ENCODE measurements at places on chromosomes 16 and 17.

GRCh38 chr17:78889531-78889930 lies 13.5 kb downstream of the CEP295NL start:
- no peak for DNase-seq

DNA sequence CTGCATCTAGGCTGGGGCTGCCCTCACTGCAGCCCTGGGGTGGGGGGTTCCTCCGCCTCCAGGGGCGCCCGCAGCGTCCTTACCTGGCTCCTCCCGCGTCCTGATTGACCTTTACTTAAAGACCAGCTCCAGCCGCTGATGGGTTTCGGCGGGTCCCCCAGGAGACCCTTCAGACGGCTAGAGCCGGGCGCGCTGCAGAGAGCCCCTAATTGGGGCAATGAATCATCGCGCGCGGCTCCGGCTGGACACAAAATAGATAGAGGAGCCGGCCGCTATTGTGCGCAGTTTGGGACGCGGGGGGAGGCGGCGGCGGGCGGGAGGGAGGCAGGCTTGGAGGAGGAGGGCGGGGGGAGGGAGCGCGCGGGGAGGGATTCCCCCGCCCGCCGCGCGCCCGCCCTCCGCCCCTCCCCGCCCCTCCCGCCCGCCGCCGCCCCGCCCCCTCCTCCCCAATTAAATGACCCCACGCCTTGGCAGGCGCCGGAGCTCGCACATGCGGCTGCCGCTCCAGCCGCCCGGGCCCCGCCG lies 56.5 kb upstream of the CIBAR2 start:
- DNase-seq = peak; percentile 27

DNA sequence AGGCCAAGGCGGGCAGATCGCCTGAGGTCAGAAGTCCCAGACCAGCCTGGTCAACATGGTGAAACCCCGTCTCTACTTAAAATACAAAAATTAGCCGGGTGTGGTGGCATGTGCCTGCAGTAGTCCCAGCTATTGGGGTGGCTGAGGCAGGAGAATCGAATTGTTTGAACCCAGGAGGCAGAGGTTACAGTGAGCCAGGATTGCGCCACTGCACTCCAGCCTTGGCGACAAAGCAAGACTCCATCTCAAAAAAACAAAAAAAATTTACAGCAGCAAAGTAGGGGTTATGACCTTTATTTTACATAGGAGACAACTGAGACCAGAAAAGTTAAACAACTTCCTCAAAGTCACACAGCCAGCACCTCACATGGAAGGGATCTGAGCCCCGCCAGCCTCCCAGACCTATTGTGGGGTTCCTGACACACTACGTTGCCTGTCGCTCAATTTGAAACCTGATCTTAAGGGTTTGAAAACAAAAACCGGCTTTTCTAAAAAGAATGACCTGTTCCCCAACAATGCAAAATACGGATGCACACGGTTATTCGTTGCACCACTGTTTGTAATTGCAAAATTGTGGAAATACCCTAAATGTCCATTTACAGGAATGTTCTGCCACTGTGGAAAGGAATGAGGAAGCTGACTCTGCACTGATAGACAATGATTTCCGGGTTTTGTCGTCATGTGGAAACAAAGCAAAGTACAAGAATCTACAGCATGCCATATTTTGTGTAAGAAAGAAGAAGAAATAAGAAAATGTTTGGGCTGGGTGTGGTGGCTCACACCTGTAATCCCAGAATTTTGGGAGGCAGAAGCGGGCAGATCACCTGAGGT lies 77.2 kb downstream of the CNGB1 start:
- DNase-seq = no peak

DNA sequence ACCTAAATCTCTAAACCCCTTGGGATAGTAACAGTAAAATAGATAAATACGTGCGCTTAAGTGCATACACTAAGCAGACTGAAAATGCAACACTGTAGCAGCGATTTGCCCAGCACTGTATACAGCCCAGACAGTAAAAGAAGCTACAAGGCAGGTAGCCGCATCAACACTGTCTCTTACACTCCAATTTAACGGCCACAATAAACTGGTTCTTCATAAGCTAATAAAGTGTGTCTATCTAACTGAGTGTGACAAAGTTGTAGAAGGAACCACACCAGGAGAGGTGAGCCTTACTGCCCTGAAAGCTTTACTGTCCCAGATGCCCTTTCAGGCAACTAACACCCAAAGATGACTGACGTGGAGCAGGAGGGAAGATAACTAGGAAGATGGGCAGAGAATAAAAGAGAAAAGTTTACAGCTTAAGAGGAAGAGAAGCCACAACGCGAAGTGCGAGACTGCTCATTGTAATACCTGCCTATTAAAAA lies 847 bp downstream of the ZDHHC7 start:
- DNase-seq = no peak

GRCh38 chr17:54405826-54406225 lies 494.8 kb upstream of the TOM1L1 start:
- DNase-seq = no peak

GRCh38 chr17:64653325-64653984 lies 8.7 kb downstream of the SMURF2 start:
- no peak for DNase-seq

DNA sequence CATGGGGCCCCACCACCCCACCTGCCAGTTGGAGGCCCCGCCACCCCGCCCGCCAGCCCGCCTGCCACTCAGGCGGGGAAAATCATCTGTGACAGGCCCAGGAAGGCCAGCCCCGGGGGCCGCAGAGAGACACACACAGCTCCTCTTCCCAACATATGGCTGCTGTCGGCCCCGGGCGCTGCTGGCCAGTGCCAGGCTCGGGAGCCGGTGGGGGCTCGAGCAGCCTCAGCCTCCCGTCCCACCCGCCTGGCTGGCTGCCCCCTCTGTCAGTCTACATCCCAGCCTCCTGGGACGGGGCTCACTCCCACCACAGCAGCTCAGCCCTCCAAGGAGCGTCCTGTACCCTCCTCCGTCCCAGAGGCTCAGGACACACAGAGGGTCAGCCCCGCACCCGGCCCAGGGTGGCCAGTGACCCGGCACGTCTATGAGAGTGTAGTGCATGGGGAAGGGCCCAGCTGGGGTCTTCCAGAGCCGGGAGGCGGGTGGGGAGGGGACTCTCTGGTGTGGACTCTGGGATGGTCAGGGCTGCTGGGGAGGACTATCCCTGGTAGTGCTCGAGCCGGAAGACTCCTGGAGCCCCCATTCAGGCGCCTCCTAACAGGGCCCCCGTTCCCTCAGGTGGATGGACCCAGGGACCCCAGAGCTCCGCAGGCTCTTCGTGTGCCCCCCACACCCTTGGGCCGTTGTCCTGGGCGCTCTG lies 3.6 kb upstream of the PRR35 start:
- no peak for DNase-seq

DNA sequence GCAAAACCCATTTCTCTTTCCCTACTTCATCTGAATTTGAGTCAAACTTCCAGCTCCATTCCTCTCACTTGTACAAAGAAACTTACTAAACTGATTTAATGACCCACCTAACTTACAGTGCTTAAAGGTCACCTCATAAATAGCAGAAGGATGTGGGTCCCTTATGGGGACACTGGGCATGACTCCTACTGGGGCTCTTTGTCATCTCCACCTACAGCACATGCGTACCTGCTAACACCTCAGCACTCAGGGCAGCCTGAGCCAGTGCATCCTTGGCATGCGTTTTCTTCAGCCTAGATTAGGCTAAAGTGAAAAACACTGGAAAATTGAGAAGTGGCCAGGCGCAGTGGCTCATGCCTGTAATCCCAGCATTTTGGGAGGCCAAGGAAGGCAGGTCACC lies 63.2 kb downstream of the HELZ start:
- no peak for DNase-seq

DNA sequence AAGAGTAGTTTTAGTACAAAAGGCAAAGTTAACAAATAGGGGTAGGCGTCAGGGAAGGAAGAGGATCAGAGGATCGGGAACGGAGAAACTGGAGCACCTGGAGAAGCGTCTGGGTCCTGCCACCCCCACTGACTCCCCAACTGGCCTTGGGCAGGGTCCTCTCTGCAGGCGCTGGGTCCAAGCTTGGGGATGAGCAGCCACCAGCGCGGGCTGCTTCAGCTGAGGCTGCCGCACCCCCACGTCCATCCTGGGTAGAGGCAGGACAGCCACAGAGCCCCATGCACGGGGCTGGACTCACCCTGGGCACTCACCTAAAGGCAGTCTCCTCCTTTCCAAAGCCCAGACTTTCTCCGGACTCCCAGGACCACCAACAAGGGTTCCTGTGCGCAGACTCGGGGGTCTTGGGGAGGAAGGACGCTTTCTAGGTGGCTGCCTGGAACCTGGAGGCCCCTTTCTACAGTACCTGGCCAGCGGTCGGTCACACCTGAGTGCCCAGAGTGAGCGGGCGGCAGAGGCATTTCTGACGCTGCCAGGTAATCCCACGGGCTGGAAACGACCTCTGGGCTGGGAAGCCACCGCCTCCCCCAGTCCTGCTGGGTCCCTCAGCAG lies 1.1 kb downstream of the HS3ST6 start:
- no peak for DNase-seq

DNA sequence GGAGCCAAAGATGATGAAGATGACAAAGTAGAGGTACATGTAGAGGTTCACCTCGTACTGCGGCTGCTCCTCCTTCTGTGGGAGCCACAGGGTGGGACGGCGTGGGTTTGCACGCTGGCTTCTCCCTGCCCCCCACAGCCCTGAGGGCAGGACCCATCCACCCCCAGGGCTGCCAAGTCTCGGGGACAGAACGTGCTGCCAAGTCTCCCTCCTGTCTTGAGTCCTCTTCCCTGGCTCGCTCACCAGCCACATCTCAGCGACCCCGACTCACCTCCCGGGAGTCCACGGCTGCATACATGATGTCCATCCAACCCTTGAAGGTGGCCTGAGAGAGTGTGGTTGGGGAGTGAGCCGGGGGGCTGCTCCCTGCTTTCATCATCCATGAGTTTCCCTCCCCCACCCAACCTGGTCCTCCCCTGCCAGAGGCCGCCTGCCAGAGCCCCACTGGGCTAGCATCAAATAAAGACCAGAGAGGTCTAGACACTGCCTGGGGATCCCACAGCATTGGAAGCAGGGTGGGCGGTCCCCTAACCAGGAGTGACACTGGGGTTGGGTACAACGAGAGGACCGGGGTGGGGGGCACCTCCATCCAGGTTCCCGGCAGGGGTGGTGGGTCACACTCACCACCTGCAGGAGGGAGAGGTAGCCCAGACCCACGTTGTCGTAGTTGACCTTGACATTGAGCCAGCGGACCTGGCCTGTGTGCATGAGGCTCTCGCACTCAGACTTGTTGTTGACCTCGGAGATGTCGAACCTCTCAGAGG lies 12.8 kb upstream of the CD79B start:
- DNase-seq = no peak

GRCh38 chr17:66268247-66268927 lies 34.0 kb upstream of the PRKCA start:
- DNase-seq = no peak

DNA sequence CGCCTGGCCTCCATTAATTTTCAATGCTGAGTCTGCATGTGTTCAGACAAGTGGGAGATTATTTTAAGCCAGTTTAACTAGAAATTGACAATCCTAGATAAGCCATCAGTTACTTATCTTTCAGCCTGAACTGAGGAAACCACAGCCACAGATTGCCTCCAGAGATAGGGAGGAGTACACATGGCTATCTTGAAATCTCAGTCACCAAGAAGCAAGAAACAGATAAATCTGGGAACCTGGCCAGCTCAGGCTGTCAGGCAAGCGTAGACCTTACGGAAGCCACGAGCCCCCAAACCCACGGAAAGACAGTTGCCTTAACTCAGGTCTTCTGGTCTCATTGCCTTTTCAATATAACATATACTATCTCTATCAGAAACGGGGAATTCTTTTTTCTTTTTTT lies 2.0 kb upstream of the GLG1 start:
- DNase-seq = no peak

- no peak for DNase-seq
Measured at GRCh38 chr16:89448656-89449055, 41.7 kb downstream of the ANKRD11 start.

DNA sequence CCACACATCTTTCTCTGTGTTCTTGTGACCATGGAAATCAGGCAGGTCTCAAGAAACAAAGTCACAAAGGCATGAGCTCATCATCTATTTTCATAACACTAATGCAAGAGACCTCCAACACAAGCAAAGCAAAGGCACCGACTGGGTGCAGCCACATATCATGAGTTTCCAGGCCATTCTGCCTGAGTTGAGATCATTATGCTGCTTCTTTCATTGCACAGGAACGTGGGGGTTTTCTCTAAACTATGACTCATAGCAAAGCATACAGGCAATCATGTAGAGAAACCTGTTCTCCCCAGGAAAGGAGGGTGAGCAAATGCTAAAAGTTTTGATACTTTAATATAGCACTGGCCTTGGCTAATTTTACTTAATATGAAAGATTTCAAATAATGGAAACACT lies 60.7 kb downstream of the GRIN2A start:
- DNase-seq = no peak

DNA sequence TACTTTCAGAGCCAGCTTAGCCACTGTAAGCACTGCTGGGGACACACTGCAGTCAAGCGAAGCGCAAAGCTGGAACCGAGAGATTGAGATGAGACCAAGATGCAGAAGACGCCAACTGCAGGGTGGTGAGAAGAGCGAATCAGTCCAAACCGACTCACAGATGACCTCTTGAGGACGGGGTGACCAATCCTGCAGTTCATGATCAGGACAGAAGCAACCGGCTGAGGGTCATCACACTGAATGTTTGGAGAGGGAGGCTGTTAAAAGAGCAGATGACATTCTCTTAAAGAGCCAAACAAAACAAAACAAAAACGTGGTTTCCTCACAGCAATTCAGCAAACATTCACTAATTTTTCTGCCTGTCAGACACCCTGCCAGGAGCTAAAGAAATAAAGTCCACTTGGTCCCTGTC lies 8.5 kb downstream of the HASPIN start:
- no peak for DNase-seq

DNA sequence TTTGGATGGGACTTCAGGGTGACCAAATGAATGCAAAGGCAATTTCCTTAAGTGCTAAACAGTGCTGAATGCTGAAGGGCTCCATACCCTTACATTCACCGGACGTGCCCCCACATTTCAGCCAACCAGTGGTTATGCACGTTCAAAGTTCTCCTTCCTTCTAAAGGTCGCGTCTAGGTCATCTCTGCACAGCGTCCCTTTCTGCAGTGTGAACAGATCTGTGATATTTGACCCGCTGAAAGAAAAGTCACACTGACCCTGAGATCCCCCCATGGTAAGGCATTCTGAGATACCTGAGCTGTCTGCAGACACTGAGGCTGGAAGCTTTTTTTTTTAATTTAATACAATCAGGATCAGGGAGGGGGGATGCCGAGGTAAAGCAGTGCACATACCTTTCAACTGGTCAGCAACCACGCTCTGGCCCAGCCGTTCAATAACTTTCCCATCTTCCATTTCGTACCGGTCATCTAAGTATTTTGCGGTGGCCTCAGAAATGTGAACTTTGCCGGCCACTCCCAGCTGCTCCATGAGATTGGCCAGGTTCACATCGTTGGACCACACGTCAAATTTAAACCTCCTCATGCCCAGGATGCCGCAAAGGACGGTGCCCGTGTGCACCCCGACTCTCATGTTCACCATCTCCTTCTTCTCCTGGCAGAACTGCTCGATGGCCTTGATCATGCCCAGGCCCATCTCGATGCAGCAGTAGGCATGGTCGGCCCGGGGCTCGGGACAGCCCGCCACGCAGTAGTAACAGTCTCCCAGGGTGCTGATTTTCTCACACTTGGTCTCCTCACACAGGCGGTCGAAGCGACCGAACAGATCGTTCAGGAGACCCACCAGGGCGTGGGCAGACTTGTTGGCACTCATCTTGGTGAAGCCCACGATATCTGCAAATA lies 2.6 kb downstream of the ADCY9 start:
- no peak for DNase-seq

All from amygdala (tissue), 56 donors.